Activated T-helper 17 cell treated with anti-CD3 and anti-CD28 coated beads, Interleukin-2, amount 50 U/mL, for 72 hours (primary cell): ENCODE measurements at places on chromosomes 1 and 21.

DNA sequence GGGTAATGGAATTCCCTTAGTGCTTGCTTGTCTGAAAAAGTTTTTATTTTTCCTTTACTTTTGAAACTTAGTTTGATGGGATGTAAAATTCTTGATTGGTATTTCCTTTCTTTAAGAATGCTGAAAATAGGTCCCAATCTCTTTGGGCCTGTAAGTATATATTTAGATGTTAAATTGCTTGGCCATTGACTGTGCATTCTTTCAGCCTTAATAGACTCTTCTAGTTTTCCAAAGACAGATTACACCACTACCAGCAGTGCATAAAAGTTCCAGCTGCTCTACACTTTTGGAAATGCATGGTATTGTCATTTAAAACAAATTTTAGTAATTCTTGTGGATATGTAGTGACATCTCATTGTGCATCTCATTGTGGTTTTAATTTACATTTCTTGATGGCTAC, 464.8 kb upstream of the USP24 start:
- H3K4me3 ChIP-seq = no peak overlapping the region
- ATAC-seq = no peak
- no peaks in the 10 kb centered on the region for H3K36me3 ChIP-seq
- peaks cover 30% of the 10 kb centered on the region for H3K27me3 ChIP-seq

- ATAC-seq = no peak
- no peaks in the 10 kb centered on the region for H3K27me3 ChIP-seq
- H3K27ac ChIP-seq = no peak overlapping the region
- H3K36me3 ChIP-seq = peaks cover 77% of the 10 kb centered on the region
- no peaks in the 10 kb centered on the region for H3K4me1 ChIP-seq
Observed at GRCh38 chr1:179856296-179856695, 21.3 kb downstream of the TOR1AIP2 start.

GRCh38 chr1:92571578-92571977, 84.9 kb upstream of the GFI1 start:
- no peak for ATAC-seq
- H3K27me3 ChIP-seq = no peaks in the 10 kb centered on the region

DNA sequence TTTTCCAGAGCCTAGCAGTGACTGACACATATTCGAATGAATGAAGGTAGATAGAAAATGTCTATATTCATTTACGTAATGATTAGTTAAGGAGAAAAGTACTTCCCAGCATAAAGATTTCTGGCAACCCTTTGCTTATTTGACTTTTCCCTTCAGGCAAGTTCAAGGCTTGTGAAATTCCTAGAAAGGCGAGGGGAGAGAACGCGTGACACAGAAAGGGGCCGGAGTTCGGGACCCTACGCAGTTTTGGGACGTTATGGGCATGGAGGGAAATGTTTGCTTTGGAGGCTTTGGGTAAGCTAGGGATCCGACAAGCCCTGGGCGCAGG, 472 bp upstream of the USP25 start:
- peaks cover 6% of the 10 kb centered on the region for H3K4me1 ChIP-seq
- H3K27me3 ChIP-seq = no peaks in the 10 kb centered on the region
- H3K36me3 ChIP-seq = peaks cover 7% of the 10 kb centered on the region
- no peak for ATAC-seq

- no peaks in the 10 kb centered on the region for H3K4me1 ChIP-seq
- H3K27me3 ChIP-seq = peaks cover 39% of the 10 kb centered on the region
- no peak overlapping the region for H3K4me3 ChIP-seq
- no peak for ATAC-seq
- no peak overlapping the region for H3K27ac ChIP-seq
Observed at GRCh38 chr1:162080472-162081015, 11.1 kb downstream of the NOS1AP start.
